ENCODE measurements at places on chromosomes 3 and 15.

DNA sequence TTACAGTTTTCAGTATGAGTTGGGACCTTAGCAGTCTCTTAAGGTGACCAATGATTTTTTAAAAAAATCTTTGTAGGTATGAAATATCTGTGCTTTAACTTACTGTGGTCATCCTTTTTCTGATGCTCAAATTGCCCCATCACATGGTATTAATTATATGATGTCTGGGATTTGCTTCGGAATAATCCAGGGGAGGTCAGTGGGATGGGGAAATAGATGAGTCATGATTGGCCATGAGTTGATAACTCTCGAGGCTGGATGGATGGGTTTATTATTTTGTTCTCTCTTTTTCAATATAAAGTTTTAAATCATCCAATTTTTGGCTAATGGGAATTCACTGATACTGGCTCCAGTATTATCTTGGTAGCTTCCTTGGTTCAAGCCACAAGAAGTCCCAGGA, 370.3 kb upstream of the TPM1 start:
- DNase-seq = no peak

DNA sequence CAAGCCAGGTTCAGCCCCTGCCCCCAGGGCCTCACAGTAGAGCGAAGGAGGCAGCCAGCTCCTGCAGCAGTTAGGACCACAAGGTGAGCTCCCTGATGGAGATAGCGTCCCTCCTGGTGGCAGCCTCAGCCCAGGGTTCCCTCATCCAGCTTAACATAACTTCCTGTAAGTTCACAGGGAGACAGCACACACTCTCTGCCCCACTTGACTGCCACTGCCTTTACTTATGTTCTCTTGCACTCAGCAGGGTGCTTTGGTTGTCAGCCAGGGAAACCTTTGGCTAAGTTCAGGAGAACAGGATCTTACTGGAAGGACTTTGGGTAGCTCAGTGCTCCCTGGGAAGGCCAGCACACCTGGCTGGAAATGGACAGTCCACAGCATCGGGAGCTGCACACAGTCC, 10.9 kb downstream of the KBTBD13 start:
- no peak for DNase-seq

DNA sequence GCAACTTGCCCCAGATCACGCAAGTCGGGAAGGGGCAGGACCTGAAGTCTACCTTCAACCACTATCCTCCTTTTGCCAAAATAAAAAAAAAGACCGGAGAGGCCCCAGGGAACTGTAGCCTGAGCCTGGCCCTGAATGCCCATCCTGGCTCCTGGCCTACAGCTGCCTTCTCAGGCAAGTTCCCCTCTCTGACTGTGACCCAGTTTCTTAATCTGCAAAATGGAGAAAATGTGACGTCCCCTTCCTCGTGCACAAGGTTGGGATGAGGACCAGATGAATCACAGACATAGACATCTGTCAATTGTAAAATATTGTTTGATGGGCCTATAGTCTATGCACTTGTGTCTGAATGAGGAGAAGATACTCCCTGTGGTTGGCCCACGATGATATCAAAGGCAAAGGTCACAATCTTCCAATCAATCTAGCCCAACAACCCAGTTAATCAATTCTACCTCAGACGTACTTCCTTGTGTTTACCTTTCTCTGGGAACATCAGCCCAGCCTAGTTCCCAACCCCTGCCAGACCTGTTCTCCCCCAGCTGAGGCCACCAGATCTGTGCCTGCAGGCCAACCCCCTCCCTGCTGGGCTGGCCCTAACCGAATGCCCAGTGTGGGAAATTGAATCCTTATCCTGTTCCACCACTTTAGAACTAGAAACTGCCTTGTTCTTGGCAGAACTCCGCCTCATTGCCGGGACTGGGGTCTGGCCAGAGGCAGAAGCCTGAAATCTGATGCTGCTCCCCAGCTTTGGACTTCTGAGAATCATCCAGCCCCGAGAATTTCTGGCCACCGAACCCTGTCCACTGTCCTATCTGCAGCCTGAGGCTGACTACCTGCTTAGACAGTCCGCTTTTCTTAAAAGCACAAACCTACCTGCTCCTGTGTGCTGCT, 101.8 kb upstream of the LIPC start:
- no peak for DNase-seq

DNA sequence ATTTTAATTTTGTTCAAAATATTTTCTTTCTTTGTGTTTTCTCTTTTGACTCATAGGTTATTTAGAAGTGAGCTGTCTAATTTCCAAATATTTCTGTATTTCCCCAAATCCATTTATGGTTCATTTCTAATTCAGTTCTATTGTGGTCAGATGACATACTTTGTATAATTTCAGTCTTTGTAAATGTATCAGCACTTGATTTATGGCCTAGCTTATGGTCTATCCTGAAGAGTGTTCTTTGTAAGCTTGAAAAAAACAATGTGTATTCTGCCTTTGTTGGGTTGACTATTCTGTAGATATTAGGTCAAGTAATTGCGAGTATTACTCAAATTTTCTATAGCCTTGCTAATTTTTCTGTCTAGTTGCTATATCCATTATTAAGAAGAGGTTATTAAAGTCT, 311.2 kb downstream of the OCA2 start:
- DNase-seq = no peak

GRCh38 chr3:136631424-136631823, 120.8 kb downstream of the STAG1 start:
- DNase-seq = no peak

DNA sequence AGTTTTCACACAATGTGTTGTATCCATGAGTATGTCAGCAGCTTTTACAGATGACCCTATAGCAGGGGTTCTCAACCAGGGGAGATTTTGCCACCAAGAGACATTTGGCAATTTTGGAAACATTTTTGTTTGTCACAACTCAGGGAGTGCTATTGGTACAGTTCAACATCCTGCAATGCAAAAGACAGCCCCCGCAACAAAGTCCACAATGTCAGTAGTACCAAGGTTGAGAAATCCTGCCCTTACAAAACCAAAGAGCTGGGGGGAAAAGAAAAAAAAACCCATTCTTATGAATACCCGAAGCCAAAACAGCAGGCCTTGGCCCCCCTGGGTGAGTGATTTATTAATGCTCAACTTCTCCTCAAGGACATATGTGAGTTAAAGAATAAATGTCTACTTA, 99.1 kb downstream of the LARS2 start:
- DNase-seq = no peak

GRCh38 chr15:68755731-68756130, 65.0 kb downstream of the ANP32A start:
- no peak for DNase-seq

- no peak for DNase-seq
These were observed 47.3 kb downstream of the PPCDC start for GRCh38 chr15:75070674-75071073.

GRCh38 chr3:56291244-56291680, 177.0 kb downstream of the ERC2 start:
- DNase-seq = peak; percentile 93

- DNase-seq = no peak
These were observed 28.1 kb downstream of the HLTF start for GRCh38 chr3:149058198-149058597.

- no peak for DNase-seq
These were observed 286.9 kb upstream of the C2CD4B start for GRCh38 chr15:62452026-62452425.

GRCh38 chr3:108125550-108126071, 34.8 kb upstream of the CD47 start:
- no peak for DNase-seq

DNA sequence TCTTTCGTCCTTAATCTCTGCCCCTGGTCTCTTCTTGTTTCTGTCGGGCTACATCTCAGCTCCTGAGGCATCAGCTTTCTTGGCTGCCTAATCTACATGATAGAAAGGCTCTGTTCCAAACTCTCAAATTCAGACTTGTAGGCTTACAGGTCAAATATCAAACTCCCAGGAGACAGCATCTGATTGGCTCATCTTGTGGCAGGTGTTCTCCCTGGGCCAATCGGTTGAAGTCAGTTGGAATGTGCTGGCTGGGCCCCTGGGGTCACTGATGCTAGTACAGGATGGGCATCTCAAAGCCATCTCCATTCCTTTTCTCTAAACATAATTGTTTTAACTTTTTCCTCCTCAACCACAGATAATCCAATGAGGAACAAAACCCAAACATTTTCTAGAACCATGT, 198.7 kb downstream of the CNTN3 start:
- no peak for DNase-seq

DNA sequence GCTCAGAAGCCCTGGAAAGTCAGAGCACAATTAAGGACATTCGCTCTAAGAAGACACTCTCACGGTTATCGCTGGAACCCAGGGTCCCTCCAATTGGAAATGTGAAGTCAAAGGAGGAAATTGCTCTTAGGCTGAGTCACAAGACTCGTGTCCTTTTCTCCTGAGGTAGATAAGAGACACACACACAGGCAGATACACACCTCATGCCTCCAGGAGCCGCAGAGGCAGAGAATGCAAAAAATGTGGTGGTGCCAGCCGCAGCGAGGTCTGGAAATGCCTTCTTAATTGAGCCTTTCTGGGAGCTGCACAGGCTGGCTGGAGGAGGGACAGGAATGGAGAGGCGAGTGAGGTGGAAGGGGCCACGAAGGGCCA, 189.3 kb downstream of the OPA1 start:
- peak; percentile 95 for DNase-seq

DNA sequence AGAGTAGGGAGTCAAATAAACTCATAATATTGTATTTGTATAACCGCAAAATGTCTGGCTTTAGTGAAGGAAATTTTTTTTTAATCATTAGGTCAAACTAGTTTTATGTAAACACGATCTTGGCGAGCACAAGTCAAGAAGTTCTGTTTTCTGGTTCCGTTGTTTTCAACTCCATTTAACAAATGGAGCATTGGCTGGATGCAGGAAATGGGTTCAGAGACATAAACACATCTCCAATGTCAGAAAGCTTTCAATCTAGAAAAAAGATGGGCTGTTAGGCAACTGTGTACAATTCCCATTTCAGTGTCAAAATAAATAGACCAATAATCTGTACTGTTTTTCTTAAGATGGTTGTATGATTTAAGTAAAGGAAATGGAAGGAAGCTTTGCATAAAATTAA, 292.8 kb downstream of the TBL1XR1 start:
- DNase-seq = no peak

DNA sequence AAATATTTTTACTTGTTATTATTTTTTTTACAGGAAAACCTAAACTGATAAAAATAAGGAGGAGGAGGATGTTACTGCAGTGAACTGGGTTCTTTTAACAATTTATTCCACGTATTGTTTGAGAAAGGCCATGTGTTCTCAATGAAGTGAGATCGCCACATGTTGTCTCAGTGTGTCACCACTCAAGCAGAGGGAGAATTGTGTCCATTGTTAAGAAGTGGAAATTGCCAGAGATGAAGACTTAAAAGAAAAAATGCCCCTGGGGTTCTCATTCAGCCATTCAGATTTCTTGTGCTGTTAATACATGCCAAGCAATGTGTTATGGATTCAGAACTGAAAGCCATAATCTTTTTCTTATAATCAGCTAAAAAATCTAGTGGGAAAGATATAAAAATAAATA, 297.1 kb downstream of the NSUN3 start:
- DNase-seq = no peak

Measured in astrocyte of the hippocampus (primary cell).